ENCODE measurements at places on chromosomes 2 and 18.

DNA sequence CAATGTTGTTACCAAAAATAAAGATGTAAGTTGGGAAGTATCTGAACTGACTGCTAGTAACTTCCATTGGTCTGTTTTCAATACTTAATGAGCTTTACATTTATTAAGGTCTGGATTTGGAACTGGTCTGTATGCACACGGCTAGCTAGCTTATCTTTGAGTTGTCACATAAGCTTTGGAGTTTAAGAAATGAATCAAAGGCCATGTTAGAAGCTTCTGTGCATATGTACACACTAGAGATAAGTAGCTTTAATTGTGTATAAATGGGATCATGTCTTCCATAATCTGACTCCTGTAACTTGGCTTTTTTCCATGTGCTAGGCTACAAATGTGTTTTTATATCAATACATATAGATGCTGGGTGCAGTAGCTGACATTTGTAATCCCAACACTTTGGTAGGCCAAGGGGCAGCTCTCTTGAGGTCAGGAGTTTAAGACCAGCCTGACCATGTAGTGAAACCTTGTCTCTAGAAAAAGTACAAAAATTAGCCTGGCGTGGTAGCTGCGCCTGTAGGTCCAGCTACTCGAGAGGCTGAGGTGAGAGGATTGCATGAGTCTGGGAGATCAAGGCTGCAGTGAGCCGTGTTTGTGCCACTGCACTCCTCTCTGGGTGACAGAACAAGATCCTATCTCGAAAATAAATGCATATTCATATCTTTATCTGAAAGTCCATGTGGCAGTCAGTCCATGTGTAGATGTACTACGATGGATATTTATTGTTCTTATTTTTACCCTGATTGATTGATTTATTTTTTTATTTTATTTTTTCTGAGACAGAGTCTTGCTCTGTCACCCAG, 27.2 kb downstream of the ATIC start:
- DNase-seq: no peak

- DNase-seq: no peak
Observed at GRCh38 chr2:26605999-26606846, 34.9 kb downstream of the CIB4 start.

DNA sequence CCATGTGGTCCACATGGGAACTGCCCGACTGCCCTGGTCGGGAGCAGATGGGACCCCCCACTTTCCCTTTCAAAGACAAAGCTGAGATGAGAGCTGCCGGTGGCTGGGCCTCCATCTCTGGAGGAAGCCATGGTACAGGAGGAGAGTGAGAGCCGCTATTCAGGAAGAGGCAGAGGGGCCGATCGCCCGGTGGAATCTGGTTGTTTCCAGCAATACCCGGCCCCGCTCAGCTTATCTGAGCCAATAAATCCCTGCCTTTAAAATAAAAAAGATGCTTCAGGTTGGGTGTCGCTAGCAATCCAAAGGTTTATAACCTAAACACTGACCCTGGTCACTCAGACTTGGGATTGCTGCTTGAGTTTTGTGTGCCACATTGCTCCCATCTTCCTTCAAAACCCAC, 15.2 kb upstream of the B3GNT7 start:
- DNase-seq: no peak

- no peak for DNase-seq
Observed at GRCh38 chr2:70258532-70258875, 567 bp downstream of the PCYOX1 start.

DNA sequence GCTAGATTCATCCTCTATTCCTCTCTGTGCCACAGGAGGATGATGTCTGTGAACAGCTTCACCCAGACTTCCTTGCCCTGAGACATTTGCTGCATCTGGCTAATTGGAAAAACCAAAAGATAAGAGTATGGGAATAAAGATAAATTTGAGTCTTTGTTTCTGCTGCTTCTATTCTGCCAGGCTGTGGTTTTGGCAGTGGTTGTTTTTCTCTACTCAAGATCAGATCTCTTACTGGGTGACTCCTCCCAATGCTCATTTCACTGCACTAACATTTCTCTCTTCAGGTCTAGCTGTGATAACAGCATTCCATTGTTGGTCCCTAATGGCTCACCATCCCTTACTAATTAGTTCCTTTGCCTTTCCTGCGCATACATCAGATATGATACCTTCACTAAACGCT, 89.5 kb downstream of the CALCRL start:
- DNase-seq: no peak

DNA sequence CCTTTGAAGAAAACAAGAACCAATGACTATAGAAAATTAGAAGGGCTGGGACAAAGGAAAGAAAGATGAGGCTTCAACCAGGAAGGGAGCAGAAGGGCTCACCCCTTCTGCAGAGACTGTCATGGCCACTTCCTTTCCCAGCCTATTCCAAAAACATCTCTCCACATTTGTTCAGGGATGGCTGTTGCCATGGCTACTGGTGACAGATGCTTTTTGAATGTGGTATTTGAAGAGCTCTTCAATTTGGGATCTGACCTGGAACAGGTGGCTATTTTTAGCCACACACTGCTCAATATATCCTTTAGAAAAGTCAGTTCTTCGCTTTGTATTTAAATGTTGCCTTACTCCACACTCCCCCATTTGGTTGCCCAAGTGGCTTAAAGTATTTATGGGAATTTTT, 64.1 kb upstream of the LCLAT1 start:
- DNase-seq: no peak

DNA sequence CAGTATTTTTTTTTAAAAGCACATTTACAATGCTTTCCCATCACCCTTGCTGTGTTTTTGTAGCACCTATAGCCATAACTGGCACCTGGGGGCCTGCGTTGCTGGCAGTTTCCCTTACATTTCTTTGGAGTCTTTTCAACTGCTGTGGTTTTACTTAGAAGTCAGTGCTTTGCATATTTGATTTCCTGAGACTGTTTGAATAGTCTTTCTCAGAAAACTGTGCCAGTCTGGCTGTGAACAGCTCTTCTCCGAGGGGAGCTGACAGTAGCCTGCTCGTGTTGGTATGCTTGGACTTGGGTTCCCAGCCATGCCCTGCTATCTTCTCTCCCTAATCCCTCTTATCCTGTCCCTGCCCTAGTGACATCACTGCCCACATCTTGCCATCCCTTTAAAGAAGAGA, 81.5 kb downstream of the DPP4 start:
- no peak for DNase-seq

DNA sequence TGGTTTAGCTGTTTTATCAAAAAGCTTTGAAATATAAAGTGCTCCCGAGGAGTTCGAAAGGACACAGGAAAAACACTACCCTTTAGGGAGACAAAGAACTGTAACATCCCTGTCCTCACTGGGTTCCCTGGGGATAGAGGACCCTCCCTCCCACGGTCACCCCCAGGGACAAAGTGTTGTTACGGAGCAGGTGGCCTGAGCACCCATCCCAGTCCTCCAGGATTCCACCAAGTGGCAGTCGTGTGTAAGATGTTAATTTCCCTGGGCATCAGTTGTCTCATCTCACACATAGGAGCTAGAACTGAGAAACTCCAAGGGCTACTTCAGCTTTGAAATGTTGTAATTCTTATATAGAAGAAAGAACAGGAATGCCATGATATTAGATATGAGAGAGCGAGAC, 137.7 kb downstream of the ALK start:
- no peak for DNase-seq

DNA sequence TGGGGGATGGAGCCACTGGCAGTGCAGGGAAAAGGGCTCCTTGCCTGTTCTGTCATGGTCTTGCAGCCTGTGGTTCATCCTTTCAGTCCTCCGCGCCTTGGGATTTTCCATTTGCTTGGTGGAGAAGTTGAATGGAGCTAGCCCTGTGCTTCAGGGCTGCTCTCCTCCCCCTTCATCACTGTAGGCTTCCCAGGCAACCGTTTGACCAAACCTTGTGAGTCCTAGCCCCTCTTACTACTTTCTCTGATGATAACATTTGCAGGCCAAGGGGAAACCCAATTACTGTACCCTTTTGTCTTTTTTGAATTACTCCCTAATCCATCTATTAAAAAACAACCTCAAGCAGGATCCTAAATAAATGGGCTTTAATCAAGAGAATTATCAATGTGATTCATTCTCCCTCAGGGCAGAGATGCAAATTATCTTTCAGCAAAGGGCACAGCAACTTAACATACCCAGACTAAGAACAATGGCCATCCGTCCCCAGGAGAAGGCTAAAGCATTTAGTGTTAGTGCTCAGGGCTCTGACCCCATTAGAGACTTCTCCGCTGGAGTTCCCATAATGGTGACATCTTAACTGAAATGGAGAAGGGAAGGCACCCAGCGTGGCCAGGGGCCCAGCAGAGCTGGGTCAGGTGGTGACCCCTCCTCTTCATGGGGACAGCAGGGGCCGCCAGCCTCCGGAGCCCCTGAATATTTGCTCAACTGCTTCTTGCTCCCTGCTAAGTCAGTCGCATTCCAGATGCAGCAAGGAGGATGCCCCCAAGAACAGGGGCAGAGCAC, 40.7 kb downstream of the RHOB start:
- DNase-seq: no peak

DNA sequence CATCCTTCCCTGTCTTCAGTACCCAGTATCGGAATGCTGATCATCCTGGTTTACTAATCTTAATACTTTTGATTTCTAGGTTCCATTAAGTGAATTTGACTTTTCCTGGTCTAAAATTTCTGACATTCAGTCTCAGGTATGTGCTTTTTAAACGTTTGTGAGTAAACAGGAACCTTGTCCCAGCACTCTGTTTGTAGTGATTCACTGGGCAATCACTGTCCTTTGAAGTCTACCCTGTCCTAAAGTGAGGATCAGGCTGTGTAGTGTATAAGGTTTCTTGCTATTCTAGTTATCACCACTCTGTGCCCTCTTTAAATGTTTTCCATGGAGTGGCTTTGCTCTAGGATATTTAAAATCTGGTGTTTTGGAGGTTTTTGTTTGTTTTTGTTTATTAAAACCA, 14.4 kb downstream of the DDX18 start:
- no peak for DNase-seq

- DNase-seq: no peak
Observed at GRCh38 chr2:14533131-14533757, 99.3 kb upstream of the LRATD1 start.

DNA sequence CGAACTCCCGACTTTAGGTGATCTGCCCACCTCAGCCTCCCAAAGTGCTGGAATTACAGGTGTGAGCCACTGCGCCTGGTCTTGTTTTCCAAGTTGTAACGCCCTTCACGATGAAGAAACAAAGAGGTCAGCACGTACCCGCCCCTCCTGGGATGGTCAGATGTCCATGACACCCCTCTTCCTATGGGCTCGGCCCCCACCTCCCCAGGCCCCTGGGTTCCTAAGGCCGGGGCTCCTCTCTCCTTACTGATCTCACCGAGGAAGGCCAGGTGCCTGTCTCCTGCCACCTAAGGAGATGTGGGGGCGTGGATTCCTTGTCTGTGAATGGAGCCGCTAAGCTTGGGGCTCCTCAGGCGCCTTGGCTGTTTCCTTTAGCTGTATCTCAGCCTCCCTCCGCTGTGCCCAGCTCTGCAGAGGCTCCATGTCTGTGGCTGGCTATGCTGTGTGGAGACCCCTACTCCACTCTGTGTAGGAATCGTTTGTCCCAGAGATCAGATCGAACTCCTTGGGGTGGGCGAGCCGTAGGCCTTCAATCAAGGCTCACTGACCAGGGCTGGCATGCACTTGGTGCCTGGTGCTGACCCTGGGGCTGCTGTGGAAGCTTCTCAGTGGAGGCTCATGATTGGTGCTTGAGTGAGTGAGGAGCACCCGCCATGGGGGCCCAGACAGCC, 8.8 kb downstream of the COLEC11 start:
- DNase-seq: no peak

- DNase-seq: no peak
Observed at GRCh38 chr18:3624935-3625741, 175.2 kb downstream of the TGIF1 start.

DNA sequence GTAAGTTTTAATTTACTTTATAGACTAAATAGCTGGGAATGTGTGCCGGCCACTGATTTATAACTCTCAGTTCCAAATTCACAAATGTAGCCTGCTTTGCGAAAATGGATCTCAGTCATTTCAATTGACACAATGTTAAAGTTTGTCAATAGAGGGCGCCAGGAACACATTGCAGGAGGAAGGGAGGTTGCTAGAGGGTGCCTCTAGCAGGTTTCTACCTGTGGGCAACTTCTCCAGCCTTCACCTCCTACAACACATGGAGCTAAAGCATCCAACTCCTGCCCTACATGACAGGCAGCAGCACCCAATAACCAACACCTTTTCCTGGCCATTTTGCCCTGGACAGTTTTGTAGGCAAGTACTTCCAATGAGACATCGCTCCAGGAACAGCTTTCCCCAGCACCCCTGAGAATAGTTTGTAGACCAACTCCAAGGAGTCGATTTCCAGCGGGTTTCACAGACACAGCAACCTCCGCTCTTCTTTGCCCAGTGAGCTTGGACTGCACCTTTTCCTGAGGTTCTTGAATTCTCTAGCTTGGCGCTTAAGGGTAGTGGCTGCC, 784.8 kb upstream of the CDH2 start:
- peak; percentile 17 for DNase-seq

DNA sequence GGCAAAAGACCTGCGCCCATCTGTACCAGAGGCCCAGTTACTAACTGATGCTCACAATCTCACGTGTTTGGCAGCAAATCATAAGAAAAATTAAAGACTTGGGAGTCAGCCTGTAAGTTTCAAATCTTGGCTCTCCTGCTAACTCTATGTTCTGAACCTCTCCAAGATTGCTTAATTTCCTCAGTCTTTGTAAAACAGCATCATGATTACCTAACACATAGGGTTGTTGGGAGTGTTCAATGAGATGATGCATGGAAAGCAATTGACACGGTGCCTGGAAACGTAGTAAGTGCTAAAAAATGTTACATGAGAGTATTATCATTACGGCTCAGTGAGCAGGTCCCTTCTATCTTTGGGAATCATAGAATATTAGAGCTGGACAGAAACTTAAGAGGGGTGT, 497.6 kb upstream of the TCF4 start:
- DNase-seq: no peak

- DNase-seq: no peak
Observed at GRCh38 chr2:157173740-157174184, 83.7 kb upstream of the GALNT5 start.

DNA sequence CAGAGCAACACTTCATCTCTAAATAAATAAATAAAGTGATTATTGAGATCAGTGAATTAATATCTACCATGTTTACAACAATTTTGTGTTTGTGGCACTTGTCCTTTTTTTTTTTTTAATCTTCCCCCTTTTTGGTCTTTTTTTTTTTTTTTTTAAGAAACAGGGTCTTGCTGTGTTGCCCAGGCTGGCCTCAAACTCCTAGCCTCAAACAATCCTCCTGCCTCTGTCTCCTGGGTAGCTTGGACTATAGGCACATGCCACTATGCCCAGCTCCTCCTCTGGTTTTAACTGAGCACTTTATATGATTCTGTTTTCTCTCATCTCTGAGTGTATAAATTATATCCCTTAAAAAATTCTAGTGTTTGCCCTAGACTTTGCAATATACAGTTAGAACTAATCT, 30.3 kb downstream of the SLC4A5 start:
- no peak for DNase-seq
